ENCODE measurements at places on chromosomes 5 and 9.

DNA sequence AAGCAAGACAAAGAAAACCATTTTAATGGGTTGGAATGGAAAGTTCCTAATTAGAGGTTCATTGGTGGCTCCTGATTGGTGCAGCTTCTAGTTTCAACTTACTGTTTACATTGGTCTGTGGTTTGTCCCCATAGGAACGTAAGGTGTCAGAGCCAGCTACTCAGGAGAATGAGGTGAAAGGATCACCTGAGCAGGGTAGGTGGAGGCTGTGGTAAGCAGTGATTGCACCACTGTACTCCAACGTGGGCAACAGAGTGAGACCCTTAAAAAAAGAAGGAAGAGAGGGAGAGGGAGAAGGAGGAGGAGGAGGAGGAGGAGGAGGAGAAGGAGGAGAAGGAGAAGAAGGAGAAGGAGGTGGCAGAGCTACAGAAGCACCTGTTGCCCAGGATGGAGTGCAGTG, 30.4 kb downstream of the KCNIP1 start:
- peak; percentile 64 for DNase-seq

DNA sequence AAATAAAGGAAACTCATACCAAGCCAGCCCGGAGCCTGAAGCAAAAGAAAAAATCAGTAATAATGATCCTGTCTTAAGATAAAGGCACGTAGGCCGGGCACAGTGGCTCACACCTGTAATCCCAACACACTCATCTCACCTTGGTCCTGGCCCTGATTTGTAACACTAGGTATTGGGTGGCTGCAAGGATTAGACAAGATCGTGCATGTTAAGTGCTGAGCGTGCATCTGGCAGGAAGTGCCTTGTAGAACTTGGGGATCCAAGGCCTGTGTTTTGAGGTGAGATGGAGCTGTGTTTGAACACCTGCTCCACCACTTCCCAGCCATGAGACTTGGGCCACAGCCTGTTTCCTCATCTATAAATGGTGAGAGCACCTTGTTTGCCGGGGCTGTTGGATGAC, 41.5 kb downstream of the SPRY4 start:
- no peak for DNase-seq

DNA sequence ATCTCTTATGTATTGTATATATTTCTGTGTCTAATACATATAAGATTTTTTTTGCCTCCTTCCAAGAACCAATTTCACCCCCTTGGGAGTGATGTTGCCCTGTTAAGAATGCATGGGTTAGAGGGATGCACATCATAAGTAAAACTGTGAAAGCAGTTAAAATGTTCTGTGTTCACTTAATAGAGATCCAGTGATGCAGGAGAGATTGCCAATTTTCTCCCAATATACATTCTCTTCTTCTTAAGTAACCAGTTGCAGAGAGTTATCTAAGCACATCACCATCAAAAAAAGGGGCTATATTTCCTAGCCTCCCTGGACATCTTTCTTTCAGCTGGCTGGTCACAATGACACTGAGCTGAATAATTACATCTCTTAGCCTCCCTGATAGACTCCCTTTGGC, 307.0 kb downstream of the OSTF1 start:
- DNase-seq: no peak

- DNase-seq: no peak
Observed at GRCh38 chr9:73357607-73358006, 205.9 kb downstream of the ANXA1 start.

DNA sequence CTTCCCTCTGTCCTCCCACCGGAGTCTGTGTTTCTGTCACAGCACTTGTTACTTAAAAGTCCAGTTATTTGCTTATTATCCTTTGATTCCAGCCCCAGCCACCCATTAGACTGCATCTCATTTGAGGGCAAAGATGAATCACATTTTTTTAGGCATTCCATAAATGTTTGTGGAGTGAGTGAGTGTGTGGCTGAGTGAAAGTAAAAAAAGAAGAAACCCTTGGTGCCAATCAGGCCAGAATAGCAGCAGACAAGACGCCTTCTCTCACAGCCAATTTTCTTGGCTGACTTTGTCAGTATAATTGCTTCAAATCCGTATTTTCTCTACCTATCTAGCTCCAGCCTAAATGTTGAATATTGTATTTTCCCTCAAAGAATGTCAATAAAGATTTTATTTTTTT, 613.0 kb upstream of the WWC1 start:
- no peak for DNase-seq

GRCh38 chr5:145101246-145101645, 733.9 kb downstream of the PRELID2 start:
- DNase-seq: no peak

GRCh38 chr9:70551396-70551795, 136.9 kb upstream of the KLF9 start:
- no peak for DNase-seq

GRCh38 chr9:97632248-97632984, 752 bp downstream of the TSTD2 start:
- peak; percentile 2 for DNase-seq

GRCh38 chr5:33170411-33170810, 270.4 kb upstream of the TARS1 start:
- no peak for DNase-seq

- no peak for DNase-seq
Observed at GRCh38 chr9:86945728-86946200, 1.5 kb downstream of the GAS1 start.

GRCh38 chr5:135458356-135458755, 6.2 kb upstream of the TIFAB start:
- no peak for DNase-seq

GRCh38 chr9:93467462-93467861, 14.1 kb upstream of the FAM120AOS start:
- DNase-seq: peak; percentile 39

DNA sequence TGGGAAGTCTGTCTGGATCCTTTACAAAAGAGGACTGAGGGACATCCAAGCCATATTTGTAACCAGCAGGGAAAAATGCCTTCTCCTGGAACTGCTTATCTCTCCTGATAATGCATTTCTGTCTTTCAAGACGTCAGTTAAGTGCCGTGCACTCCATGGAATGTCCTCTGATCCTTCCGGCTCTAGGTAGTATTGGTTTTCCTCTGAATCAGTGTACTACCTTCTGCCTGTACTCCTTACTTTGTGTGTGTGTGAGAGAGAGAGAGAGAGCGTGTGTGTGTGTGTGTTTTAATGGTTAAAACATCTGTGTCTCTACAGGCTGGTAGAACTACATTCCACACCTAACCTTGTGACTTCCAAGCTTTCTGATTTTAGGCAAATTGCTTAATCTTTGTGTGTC, 89.9 kb downstream of the PIP5K1B start:
- DNase-seq: no peak

DNA sequence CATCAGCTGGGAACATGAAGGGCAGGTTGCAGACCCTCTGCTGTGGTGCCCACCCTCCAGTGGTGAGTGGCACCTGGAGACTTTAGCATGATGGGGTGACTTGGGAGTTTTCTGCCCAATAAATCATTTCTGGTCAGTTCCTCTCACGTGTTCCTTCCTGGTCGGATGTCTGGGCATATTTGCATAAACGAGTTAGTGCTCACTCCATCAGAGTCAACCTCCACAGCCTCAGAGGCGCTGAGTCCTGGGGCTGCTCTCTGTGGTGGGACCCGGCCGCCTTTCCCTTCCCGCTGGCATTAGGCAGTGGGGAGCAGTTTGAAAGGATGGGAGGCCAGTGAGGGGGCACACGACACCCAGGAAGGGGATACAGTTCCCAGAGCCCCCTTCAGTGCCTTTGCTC, 114.0 kb upstream of the FCN2 start:
- DNase-seq: no peak

DNA sequence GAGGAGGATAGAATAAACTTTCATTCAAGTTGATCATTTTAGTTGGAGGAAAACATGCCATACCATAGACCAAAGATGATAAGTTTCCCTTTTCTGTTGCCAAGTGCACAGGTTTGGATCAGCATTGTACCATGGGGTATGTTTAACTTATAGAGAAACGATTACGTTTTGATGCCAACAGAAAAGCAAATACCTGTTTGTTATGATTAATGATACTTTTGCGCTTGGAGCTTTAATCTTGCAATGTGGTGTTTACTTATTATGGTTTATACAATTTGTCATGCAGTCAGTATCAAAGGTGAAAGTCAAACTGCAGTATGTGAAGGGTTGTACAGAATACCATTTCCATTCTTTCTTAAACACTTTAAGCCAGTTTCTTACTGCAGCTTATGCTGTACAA, 13.2 kb upstream of the ARHGEF28 start:
- DNase-seq: no peak

DNA sequence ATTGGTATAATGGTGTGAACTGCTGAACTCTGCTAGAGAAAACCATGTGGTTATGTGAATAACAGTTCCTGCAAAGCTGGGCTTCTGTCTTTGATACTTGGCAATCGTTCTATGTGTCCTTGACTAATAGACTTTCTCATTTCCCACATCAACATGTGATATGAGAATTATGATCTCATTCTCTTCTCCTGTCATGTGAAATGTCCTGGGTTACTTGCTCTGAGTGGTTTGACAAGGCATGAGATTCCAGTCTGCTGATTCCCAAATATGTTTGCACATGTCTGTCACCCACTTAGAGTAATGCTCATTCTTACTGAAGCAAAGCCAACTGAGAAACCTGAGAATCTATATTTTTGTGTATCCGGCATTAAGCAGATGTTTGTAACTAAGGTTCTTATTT, 141.2 kb downstream of the PARP8 start:
- DNase-seq: no peak

GRCh38 chr9:27195191-27195590, 86.2 kb downstream of the TEK start:
- no peak for DNase-seq

DNA sequence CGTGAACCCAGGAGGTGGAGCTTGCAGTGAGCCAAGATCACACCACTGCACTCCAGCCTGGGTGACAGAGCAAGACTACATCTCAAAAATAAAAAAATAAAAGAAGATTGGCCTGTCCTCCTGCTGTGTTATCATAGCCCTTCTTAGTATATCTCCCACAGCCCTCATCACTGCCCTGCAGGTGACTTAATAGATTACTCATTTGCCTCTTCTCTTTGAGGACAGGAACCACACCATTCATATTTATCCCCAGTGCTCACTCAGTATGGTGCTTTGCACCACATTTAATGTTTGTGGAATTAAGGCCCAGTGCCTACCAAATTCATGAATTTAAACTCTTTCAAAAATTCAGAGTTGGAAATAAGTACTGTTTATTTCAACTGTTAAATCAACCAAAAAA, 10.3 kb downstream of the IDNK start:
- no peak for DNase-seq

- DNase-seq: no peak
Observed at GRCh38 chr9:101691657-101692056, 46.8 kb downstream of the GRIN3A start.

Data from Calu3 (cell line).